CD4-positive, alpha-beta T cell treated with Interleukin-6 for 4 hours (primary cell): ENCODE measurements at places on chromosomes 6 and 20.

GRCh38 chr20:829551-829950 is 4.0 kb upstream of the FAM110A start:
- DNase-seq, result no peak

- no peak for DNase-seq
Measured at GRCh38 chr20:58711266-58712051, 18.9 kb downstream of the NPEPL1 start.

DNA sequence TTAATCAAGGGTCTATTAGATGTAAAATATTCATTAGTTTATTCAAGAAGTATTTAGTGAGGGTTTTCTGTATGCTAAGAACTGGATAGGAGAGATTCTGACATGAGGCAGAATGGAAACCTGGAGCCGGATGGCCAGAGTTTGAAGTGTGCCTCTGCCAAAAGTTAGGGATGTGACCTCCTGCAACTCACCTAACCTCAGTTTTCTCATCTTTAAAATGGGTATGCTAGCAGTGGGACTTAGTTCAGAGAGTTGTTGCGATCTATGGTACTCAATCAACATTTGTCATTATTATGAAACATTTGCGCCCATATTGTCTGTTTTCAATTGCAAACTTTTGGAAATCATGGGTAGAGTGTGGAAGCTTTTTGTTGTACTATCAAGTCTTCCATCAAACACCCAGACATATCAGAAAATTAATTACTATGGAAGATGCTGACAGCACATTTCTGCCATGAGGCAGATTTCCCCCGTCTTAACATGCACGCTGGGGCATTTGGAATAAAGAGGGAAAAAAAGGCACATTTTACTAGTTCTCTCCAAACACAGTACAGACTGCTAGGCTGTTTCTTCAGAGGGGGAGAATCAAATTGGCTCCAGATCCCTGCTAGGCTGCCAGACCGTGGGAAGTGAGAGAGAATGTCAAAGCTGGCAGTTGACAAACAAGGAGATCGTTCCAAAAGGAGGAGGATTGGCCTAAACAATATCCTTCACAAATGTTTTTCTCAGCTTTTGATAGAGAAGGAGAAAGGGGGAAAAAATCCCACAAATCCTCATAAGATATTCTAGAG is 205.3 kb upstream of the TSHZ2 start:
- DNase-seq, result no peak

DNA sequence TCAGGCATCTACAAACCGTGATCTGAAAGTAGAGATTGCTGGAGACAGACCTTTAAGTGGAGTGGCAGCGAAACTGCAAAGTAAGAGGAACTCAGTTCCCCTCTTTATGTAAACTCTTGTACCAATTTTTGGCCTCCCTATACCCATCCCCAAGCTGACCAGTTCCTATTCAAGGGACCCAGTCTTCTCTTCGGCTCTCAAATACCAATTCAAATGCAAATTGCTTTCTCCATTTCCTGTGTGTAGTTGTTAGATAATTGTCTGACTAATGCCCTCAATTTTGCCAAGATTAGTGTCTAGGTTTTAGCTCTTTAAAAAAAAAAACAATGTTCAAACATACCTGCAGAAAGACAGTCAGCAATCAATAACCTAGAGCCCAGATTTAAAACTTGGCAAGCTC is 150.9 kb downstream of the EYA4 start:
- DNase-seq, result no peak

DNA sequence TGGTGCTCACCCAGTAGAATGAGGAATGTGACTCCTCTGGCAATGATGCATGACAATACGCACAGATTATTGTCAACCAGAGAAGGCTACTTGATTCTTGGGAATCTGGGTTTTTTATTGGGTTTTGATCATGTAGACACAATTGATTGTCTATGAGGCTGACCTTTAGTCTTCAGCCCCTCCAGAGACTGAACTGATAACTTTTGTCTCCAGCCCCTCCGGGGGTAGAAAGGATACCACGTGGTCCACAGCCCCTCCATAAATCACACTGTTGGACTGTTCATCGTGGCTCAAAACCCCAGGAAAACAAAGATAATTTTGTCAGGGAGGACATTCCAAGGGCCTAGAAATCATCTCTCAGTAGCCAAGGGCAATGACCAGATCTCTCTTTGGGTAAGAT is 57.5 kb upstream of the ADGRF5 start:
- DNase-seq, result no peak

DNA sequence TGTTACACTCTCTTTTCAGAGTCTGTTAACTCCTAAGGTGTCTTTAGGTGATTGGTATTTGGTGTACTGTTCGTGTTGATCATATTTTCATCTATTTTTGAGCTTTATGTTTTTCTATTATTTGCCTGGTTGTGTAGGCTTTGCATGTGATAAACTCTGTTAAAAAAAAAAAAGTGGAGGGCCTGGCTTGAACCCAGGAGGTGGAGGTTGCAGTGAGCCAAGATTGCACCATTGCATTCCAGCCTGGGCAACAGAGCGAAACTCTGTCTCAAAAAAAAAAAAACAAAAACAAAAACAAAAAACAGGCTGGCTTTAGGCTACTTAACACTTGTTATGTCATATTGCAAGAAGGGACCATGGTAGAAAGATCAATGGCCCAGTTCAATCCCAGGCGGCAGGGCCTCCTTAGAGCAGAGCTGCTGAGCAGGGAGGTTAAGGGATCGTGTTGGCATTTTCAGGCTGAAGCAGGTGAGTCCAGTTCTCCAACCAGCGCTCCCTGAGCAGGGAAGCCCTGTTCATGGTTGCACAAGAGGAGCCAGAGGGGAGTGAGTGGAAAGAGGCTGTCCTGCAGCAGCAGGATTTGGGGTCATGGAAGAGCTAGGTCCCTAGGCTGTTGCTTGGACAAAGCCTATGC is 8.5 kb downstream of the PYGB start:
- DNase-seq, result no peak

- no peak for DNase-seq
Measured at GRCh38 chr6:81786150-81786549, 33.7 kb upstream of the TENT5A start.

DNA sequence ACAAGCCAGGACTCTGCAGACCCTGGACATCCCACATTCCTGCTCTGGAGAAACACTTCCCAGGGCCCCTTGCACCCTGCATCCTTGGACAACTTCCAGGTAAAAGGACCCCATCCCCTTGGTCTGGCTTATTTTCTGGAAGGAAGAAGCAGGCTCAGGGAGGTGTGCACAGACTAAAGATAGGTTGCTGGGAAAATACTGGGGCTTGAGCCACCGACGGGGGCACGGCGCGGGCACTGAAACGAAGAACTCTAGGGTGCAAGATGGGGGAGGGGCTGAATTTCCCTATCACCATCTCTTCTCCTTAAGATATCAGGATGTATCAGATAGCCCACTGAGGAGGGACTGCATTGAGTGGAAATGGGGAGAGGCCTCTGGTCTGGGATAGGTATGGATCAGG is 805 bp downstream of the FRS3 start:
- DNase-seq, result no peak

- no peak for DNase-seq
Measured at GRCh38 chr20:57536771-57537724, 12.1 kb upstream of the CTCFL start.

GRCh38 chr6:72820153-72820552 is 198.3 kb downstream of the KCNQ5 start:
- DNase-seq, result no peak

DNA sequence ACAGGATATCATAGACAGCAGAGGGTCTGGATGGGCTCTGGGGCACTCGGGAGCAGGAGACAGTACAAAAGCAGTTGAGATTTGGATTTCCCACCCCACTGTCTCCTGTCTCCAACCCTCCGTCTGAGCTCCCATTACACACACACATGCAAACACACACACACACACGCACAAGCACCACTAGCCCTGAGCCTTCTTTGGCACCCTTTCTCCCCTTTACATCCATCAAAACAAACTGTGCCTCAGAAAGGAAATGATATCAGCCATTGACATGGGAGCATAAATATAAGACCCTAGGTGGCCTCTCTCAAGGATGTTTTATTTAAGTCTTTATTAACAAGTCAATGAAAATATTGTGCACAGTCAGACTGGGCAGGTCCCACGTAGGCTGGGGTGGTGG is 17.5 kb downstream of the TTBK1 start:
- no peak for DNase-seq

GRCh38 chr20:214383-214782 is 12.7 kb upstream of the DEFB129 start:
- DNase-seq, result no peak

- DNase-seq, result no peak
Measured at GRCh38 chr6:36650848-36651478, 27.6 kb upstream of the CDKN1A start.

DNA sequence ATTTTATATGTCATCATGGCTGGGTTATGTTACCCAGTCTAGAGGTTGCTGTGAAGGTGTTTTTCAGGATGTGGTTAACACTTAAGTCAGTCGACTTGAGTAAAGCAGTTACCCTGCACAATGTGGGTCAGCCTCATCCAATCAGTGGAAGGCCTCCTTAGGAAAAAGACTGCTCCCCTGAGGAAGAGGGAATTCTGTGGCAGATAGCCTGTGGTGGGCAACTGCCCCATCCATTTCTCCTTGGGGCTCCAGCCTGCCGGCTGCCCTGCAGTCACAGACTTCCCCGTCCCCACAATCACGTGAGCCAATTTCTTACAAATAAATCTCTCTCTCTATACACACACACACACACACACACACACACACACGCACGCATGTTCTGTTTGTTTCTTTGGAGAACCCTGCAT is 34.5 kb upstream of the MPC1 start:
- peak; percentile 67 for DNase-seq

DNA sequence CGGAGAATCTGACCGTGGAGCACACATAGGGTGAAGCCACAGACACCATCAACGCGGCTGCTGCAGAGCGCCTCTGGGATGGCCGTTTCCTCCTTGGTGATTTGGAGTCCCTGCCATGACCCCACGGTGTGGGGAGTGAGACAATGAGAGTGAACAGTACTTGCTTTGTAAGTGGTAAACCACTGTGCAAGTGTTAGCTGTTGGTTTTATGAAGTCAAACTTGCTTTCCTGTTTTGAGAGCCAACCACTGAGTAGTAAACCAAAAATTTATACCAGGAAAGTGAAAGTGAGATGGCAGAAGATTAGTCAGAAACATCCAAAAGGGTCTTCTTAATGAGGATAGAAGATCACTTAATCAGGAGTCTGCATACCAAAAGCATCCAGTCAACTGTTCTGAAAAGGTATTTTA is 160.7 kb downstream of the FOXC1 start:
- peak; percentile 13 for DNase-seq

DNA sequence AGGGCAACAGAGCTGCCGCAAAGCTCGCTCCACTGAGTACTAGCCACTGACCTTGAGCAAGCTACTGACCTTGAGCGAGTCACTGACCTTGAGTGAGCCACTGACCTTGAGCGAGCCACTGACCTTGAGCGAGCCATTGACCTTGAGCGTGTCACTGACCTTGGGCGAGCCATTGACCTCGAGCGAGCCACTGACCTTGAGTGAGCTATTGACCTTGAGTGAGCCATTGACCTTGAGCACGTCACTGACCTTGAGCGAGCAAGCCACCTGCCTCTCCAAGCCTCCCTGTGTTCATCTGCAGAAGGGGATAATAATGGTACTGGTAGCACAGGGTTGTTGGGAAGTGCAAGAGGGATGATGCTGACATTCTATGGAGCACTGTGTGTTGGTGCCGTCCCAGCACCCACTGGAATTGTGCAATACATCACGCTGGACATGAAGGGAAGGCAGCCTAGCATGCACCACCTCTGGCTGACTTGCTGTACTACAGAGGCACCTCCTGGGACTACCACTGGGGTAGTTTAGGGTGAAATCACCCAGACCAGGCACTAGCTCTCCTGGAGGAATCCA is 60.2 kb downstream of the CTCFL start:
- no peak for DNase-seq

GRCh38 chr6:42978487-42978838 is 518 bp downstream of the PEX6 start:
- DNase-seq, result peak; percentile 10

DNA sequence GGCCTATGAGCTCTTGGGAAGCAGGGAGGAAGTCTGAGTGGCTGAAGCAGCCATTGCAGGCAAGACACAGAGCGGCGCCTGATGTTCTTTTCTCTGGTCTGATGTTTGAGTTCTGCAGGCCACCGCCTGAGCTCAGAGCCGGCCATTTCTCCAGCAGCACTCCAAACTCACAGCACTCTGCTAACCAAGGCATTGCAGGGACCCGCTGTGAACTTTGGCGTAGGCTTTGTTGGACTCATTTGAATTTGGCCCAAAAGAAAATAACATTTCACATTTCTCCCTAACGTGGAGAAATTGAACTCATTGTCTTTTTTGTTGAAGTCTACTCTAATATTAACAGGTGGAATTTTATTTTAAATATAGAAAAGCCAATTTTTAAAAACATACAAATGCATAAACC is 336.1 kb downstream of the FARS2 start:
- no peak for DNase-seq

GRCh38 chr6:47188588-47189021 is 121.1 kb downstream of the TNFRSF21 start:
- DNase-seq, result no peak

- no peak for DNase-seq
Measured at GRCh38 chr20:23157734-23158133, 71.6 kb upstream of the CD93 start.

DNA sequence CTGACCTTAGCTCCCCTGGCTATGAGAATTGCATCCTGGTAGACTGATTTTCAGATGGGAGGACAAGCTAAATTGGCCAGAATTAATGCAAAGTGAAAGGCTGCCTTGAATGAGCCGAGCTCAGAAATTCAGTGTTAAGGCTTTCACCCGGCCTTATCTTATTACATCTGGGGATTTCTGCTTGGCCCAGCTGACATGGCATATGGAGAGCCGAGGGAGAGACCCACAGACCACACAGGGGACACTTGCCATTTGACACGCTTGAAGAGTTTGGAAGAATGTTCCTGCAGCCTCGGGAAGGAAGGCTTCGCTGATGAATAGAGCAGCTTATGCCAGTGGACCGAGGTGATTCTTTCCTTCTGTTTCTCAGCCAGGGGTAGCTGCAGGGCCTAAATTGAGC is 9.0 kb downstream of the MOCS3 start:
- no peak for DNase-seq

- no peak for DNase-seq
Measured at GRCh38 chr6:112802144-112802543, 455.0 kb downstream of the RFPL4B start.

GRCh38 chr20:21516180-21516567 is 2.3 kb upstream of the NKX2-2 start:
- no peak for DNase-seq
